Stimulated activated naive CD8-positive, alpha-beta T cell treated with anti-CD3 and anti-CD28 coated beads, Interleukin-15, amount 100 ng/mL, for 72 hours (primary cell): ENCODE measurements at places on chromosomes 13 and 19.

DNA sequence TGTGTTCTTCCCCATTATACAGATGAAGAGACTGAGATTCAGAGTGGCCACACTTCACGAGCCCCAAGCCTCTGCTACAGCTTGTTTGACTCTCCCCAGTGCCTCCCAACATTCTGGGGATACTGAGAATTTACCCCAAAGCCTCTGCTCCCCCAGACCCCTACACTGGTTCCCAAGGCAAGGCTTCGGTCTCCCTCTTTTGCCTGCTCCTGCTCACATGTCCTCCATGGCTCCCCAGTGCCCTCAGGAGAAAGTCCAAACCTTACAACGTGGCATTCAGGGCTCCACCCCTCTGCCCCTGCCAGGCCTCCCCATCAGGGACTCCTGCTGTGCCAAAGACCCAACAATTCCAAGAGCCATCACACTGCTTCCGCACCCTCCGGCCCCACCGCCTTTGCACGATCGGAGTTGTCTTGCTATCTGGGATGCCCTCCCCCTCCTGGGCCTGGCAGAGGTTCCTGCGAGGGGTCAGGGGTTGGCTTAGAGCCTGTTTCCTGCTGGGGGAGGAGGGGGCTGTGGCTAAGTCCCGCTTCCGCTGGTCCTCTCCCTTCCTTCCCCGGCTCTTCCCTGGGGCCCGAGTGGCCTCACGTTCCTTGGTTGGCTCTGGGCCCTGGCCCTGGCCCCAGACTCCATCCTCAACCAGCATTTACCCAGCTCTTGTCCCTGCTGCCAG is 15.4 kb downstream of the GTPBP3 start:
- DNase-seq: no peak

GRCh38 chr19:4295972-4296771 is 6.0 kb downstream of the TMIGD2 start:
- no peak for DNase-seq

DNA sequence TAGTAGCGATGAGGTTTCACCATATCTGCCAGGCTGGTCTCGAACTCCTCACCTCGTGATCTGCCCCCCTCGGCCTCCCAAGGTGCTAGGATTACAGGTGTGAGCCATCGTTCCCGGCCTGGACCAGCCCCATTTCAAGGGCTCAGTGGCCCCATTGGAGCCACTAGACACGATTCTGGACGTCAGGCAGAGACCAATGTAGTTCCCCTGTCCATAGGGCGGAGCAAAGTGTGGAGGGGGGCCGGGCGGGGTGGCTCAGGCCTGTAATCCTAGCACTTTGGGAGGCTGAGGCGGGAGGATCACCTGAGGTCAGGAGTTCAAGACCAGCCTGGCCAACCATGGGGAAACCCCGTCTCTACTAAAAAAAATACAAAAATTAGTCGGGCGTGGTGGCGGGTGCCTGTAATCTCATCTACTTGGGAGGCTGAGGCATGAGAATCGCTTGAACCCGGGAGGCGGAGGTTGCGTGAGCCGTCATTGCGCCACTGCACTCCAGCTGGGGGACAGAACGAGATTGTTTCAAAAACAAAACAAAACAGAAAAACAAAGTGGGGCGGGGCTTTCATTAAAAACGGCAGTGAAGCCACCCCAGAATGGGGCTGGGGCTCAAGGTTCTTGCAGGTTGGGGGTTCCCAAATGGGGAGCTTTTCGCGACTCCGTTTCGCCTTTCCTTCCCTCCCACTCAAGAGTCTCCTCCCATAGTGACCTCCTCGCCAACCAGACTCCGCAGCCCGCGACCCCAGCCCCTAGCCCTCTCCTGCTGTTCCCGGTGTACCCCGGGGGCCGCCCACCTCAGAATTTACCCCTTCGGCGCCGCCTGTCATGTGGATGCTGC is 758 bp upstream of the TECR start:
- no peak for DNase-seq

GRCh38 chr19:42276821-42277220 is 7.8 kb downstream of the CIC start:
- no peak for DNase-seq

GRCh38 chr13:75251188-75251587 is 230.8 kb downstream of the TBC1D4 start:
- DNase-seq: no peak

DNA sequence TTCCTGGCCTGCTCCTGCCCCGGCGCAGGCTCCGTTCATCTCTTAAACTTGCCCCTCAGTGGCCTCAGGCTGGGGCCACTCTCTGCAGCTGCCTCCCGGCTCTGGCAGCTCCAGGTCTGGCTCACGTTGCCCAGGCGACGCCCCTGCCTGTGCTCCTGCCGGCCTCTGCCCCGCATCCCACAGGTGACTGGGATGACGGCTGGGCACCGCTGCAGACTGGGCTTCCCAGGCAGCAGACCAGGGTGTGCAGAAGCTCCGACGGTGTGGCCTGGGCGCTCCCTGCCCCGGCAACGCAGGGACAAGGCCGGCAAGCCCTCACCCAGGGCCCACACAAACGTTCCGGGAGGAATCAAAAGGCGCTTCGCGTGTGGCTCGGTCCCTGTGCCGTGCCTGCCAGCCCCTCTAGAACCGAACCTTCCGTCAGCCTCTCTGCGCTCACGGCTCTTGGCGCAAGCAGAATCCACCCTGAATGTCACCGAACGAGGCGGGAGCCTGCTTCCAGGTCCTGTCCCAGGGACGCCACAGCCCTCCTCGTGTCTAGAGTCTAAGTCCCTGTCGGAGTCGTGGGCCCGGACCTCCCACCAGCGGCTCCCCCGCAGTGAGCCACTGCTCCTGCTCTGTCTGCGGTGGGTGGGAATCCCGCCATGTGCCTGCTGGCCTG is 64.8 kb downstream of the MLLT1 start:
- DNase-seq: no peak

- peak; percentile 43 for DNase-seq
These were observed 20.0 kb upstream of the ZDHHC20 start for GRCh38 chr13:21478881-21479808.

DNA sequence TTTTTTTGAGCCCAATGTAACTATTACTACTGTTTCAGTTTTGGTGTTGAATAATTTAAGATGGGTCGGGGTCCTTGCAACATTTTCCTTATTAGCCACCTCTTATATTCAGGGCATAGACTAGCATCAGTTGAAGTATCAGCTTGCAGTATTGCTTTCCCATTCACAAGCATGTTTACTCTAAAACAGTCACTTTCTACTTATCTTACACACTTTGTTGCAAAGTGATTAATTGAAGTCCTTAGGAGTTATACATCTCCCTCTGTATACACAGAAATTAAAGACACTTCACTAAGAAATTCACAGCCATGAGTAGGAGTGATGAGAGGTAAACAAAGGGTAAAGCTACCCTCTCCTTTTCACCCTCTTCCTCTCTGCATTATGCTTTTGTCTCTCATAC is 27.6 kb downstream of the SLAIN1 start:
- DNase-seq: no peak

GRCh38 chr19:35135389-35135909 is 590 bp upstream of the LGI4 start:
- peak; percentile 80 for DNase-seq

DNA sequence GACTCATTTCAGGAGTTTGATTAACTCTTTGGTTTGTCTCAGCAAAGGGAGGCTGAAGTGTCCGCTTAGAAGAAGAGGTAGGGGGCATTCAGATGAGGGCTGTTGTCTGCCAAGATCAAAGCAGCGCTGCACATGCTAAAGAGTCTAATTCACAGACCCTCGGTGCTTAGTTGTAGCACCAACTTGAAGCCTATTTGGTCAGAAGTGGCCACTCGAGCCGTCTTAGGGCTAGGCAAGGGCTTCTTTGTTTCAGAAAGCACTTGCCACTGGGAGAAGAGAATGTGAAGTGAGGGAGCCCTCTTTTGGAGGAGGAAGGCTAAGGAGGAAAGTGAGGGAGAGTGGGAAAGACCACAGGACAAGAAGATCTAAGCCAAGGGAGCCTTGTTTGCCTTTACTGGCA is 313.4 kb upstream of the TMTC4 start:
- DNase-seq: no peak

DNA sequence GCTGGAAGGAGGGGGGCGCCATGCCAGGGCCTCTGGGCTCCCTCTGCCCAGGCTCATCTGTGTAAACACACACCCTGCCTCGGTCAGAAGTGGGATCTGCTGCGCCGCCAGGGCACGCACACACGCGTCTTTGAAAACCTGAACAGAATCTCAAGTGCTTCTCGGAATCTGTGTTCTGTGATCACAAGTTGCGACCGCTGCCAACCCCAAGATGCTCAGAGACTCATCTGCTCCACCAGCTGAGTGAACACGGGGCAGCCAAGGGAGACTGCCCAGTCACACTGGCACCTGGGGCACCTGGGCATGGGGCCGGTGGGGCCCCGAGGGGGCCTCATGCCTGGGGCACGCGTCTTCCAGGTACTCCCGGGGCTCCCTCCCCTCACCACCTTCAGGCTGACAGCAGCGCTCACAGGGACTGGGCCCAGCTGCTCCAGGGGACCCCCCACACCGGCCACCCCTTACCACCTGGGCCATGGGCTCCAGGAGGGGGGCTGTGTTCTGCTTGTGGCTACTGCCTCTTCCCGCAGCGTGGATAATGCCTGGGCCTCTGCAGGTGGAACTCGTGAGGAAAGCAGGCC is 59.0 kb downstream of the KLF2 start:
- no peak for DNase-seq

- DNase-seq: no peak
These were observed 537.3 kb downstream of the SUCLA2 start for GRCh38 chr13:47463726-47464125.

DNA sequence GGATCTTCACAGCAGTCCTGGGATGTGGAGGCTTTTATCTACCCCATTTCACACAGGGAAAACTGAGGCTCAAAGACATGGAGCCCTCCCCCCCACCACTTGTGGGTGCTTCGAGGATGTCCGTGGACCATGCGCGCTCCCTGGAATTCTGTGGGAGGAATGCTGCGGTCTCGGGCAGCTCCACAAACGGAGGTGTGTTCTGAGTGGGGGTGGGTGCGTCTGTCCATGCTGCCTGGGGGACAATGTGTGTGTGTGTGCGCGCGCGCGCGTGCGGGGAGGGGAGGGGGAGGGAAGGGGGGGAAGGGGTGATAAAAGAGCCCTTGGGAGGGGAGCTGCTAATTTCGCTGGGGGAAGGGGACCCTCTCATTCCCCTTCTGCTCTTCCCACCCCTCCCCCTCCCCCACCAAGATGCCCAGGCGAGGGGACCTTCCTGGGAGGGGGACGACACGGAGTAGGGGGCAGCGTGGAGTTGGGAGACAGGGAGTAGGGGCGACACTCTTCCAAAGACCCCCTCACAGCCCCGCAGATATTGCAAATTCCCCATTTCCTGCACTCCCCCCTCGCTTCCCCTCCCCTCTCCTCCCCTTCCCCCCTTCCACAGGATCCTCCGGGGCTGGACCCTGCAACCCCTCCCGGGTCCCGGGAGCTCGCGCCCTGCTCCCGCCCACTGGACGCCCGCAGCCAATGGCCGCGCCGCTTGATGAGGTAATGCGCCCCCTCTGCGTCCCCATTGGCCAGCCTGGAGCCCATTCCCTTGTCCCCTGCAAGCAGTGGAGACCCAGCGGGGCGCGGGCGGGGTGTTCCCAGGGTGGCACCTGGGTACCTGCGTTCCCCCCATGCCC is 18.9 kb upstream of the ZNRF4 start:
- DNase-seq: no peak

- DNase-seq: no peak
These were observed 55.6 kb upstream of the KL start for GRCh38 chr13:32960626-32961025.

DNA sequence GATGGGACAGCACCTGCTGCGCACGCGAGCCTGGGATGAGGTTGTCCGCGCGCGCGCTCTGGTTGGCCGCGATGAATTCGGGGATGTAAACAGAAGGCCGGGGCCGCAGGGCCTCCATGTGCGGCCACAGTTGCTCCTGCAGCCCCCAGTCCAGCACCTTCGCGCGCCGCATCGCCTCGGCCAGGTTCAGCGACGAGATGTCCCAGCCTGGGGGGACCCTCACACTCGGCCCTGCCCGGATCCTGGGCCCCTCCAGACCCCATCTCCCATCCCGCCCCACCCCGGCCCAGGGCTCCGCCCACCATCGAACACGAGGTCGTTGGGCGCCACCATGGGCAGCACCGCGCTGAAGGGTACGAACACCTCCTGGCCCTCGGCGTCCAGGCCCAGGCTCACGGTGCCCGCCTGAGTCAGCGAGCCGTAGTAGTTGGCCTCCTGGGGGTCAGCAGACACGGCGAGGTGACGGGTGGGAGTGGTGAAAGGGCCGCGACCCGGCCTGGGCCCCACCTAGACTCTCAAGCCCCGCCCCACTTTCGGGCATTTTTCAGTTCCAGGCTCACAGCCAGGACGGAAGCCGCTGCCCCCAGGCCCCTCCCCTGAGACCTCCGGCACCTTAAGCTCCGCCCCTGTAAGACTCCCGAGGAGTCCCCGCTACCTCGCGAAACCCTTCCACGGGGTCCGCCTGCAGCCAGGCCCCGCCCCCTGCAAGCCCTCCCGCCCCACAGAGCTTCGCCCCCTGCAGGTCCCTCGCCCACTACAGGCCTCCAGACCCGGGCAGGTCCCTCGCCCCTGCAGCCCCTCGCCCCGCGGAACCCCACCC is 1.1 kb downstream of the ISYNA1 start:
- peak; percentile 83 for DNase-seq

DNA sequence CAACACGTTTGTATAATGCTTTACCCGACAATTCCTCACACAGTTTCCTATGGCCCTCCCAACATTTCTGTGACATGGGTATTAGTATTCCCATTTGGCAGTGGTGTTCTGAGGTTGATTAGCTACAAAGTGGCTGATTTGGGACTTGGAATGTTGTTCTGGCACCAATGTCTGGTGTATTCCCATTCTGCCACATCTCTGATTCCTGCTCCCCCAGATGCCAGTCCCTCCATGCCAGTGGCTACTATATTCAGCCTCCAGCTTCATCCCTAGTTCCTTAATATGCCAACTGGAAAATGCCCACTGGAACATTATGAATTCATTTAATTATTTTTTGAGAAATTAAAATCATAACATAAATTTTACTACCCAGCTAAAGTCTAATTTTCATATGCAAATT is 60.6 kb upstream of the NBEA start:
- DNase-seq: no peak

DNA sequence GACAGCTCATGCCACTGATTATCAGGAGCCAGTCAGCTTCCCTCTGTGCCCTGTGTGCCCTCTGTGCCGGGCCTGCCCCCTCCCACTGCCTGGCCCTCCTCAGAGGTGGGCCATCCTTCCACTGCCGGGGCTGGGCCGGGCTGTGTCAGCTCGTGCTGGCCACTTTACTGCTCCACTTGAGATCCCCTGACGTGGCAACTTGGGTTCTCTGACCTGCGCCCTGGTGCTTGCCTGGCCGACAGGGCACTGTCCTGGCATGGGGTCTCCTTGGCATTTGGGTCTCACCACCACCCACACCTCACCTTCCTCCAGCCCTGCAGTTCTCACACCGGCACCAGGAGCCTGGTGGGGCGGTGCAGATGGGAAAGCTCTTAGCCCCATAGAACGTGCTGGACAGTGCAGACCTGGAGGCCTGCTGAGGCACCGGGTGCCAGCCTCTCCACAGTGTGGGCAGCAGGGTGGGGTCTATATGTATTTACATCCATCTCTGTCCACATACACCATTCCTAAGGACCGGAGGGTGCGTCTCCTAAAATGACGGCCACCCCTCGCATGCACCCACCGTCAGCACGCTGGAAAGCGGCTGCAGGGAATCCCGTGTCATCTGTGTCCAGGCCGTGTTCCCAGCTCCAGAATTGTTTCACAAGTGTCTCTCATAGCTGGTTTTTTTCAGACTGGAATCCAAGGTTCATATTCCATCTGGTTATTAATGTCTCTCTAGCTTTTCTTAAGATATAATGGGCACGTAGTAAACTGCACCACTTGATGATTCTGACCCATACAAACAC is 11.8 kb downstream of the DAZAP1 start:
- no peak for DNase-seq

- no peak for DNase-seq
These were observed 229.1 kb downstream of the KCNRG start for GRCh38 chr13:50244355-50244712.

GRCh38 chr19:1860042-1860775 is 3.2 kb downstream of the KLF16 start:
- peak; percentile 61 for DNase-seq
